Left renal cortex interstitium (tissue), 4 donors: ENCODE measurements at places on chromosomes 13 and 19. TPM values are rescaled to one million over a fixed set of nuclear protein-coding genes. Genes with fewer than 3 reads are reported as not detected.

- DNase-seq, result no peak
Measured at GRCh38 chr19:6596621-6597020, 5.7 kb upstream of the CD70 start.

DNA sequence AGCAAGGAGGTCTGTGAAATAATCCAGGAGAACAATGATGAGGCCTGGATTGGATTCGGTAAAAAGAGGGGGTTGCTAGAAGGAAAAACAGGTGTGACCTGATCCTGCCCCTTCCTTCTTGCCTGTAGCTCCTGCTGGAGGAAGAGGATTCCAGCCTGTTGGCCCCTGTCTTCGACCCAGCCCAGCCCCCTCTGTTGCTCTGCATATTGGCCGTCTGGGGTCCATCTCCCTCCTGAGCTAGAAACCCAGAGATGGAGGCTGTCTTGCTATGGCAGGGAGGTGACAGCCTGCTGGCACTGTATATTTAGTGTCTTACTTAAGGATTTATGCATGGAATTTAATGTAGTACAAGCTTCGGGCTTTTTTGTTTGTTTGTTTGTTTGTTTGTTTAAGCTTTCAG is 6.6 kb downstream of the DMRTC2 start:
- DNase-seq, result no peak

The GNA15 gene
- 1.3 TPM for polyA plus RNA-seq

GRCh38 chr19:44050740-44051649 is 841 bp upstream of the ZNF223 start:
- DNase-seq, result peak; percentile 1

DNA sequence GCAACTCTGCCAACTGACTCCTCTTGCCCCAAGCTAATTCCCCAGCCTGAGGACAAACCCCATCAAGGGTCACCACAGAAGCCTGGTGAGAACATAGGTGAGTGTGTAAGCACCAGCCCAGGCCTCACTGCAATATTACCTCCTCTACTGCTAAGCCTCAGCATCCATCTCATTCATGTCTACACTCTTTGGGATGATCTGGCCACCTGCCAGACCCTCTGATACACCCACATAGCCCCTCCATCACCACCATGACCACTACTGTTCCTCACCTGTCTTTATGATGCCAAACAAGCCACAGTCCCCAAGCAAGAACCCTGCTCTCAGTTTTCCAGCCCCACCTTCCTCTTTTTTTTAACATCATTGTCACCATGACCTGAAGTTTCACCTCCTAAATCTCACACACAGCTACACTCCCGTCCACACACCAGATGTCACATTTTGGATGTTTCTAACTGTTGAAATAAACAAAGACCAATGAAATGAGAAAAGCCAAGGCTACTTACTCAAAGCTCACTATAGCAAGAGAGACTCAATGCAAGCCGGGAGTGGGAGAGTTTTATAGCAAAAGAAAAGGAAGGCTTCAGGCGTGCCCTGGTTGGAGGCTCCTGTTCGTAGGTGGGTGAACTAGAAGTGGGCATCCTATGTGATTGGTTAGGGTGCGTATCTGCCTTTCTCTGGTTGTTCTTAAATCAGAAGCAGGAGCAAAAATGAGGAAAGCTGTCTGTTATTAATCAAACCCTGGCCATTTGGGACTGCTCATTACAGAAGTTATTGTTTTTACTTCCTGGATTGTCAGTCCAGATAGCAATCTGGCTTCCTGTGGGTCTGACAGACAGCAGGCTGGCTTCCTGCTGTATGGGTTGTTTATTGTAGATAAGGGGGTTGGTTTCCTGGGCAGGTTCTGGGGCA is 2.0 kb downstream of the ZNF792 start:
- DNase-seq, result no peak

The ALG11 gene
- polyA plus RNA-seq, result 23.3 TPM

GRCh38 chr19:30969591-30969990 is 379.6 kb downstream of the TSHZ3 start:
- no peak for DNase-seq

- no peak for DNase-seq
Measured at GRCh38 chr13:34833562-34834182, 108.4 kb upstream of the NBEA start.

The BEST2 gene
- not detected for polyA plus RNA-seq

- no peak for DNase-seq
Measured at GRCh38 chr19:42242069-42242511, 312 bp downstream of the GSK3A start.

DNA sequence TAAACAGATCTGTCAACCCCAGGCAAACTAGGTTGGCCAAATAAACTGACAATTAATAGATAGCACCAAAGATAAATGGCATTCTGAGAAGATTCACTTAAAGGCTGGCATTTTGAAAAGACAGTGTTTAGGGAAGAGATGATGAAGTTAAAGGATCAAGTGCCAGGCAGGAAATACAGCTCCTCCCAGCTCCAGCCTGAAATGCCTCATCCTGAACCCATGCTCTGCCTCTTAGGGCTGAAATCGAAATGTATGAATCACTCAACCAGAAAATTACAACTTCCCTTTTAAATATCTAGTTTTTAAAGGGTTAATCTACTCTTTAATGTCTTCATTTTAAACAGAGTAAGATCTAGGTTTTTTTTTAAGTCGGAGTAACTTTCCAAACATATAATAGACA is 171.2 kb upstream of the UBL3 start:
- no peak for DNase-seq

The SIGLEC7 gene
- polyA plus RNA-seq, result 1.1 TPM

DNA sequence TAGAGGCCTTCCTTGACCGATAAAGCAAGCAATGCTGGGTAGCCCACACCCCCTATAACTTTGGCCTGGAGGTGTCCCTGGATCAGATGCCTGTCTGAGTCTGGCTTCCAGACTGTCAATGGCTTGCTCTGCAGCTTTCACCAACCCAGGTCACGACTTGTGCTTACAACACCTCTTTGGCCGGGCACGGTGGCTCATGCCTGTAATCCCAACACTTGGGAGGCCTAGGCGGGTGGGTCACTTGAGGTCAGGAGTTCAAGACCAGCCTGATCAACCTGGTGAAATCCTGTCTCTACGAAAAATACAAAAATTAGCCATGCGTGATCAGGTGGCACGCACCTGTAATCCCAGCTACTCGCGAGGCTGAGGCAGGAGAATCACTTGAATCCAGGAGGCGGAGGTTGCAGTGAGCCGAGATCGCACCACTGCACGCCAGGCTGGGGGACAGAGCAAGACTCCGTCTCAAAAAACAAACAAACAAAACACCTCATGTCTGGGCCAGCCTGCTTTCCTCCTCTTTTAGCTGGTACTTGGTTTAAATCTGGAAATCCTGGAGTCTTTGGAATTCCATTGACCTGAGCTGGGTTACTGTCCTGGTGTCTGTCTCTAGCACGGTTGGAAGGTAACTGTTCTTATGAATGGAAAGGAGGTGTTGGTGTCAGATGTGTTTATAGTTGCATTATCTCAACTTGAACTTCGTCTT is 10.3 kb upstream of the GARRE1 start:
- no peak for DNase-seq

DNA sequence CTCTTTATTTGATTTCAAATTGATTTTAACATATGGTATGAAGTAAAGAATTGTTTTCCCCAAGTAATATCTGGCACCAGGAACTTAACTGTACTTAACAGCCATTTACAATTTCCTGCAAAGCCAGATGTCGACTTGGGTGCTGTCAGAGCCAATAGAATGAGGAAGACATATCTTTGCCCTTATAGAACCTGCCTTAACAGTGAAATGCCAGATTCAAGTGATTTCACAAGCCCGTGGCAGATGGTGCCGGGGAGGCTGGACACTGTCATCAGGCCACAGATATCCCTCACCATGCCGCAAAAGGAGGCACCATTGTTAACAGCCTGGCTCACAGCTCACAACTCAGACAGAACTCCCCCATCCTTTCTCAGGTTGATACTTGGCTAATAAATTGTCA is 48.7 kb downstream of the ESD start:
- no peak for DNase-seq

The FXYD1 gene
- 23.0 TPM for polyA plus RNA-seq

DNA sequence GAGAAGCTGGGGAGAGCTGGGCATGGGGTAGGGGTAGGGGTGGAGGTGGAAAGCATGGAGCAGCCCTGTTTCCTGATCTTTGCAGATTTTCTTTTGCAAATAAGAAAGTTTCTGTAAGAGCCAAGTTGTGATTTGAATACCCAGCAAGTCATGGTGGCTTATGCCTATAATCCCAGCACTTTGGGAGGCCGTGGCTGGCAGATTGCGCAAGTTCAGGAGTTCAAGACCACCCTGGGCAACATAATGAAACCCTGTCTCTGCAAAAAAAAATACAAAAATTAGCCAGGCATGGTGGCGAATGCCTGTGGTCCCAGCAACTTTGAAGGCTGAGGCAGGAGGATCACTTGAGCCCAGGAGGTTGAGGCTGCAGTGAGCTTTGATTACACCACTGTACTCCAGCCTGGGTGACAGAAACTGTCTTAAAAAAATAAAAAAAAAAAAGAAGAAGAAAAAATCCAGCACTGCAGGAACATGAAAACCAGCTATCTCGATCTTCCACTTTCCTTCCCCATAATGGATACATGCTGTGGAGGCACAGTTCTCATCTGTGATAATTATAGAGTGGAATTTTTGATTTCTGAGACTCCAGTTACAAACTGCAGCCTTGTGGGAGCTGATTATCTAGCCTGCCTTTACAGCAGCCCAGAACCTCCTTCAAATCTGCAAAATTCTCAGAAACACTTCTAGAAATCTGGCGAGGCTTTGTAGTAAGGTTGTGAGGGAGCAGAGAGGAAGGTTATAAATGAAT is 12.1 kb upstream of the TEX26 start:
- DNase-seq, result no peak

- no peak for DNase-seq
Measured at GRCh38 chr13:108315991-108316390, 46.5 kb downstream of the TNFSF13B start.

DNA sequence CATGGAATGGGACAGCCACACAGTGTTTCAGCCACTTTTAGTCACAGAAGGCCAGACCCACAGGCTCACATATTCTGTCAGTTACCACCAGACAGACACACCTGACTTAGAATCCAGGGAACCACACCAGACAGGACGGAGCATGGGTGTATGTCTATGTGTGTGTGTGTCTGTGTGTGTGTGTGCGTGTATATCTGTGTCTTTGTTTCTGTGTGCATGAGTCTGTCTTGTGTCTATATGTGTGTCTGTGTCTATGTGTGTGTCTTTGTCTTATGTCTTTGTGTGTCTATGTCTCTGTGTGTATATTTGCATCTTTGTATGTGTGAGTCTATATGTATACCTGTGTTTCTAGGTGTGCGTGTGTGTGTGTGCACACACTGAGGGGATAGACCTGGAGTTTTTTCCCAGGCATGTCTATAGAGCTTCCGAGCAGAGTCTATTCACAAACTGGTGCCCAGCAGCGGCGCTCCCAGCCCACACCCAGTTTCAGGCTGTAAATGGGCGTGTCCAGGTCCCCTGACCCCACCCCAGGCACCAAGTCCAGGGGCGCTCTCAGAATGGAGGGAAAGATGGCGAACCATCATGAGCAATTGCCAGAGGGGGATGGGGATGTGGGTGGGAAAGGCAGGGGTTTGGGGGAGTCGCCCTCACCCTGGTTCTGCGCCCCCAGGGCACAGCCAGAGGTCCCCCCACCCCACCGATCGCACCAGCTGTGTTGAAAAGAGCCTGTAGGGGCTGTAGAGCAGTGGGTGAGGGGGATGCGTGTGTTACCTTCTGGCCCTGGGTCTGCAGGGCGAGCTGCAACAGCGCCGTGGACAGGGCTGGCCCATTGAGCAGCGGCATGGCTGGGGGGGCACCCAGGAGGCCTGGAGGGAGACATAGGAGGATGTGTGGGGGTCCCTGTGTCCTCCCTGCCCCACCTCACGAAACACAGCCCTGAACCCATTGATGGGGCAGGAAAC is 6.3 kb upstream of the FDX2 start:
- DNase-seq, result no peak

DNA sequence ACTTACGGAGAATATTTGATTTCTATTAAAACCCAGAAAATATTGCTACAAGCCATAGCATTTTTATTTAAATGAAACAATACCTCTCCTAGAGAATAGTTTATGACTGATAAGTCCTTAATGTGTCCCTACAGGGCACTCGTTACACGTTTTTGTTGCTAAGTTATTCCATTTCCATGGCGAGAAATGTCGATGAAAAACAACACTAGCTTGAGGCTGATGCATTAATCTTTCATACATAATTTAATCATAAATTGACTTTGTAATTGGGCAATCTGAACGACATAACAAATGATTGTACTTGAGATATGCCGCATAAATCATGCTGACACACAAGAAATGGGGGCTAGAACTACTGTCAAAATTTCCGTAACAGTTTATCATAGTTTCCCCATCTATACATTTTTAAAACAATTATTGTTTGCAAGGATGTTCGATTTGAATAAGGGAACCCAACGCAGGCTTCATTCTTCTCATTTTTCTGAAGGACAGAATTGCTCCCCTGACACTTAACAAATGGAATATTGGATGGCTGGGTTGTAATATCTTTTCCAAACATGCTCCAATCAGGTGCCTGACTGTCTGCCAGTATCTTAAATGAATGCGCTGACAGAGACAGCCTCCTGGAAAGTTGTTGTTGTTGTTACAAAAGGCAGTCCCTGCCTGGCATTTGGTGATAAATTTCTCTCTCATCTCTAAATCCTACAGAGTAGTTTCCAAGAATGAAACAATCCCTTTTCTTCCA is 61.9 kb downstream of the FLT1 start:
- DNase-seq, result no peak

- peak; percentile 45 for DNase-seq
Measured at GRCh38 chr13:26184791-26185250, 37.3 kb downstream of the RNF6 start.

- DNase-seq, result no peak
Measured at GRCh38 chr19:51598159-51598915, 27.3 kb downstream of the ZNF175 start.

The IGFL1 gene
- polyA plus RNA-seq, result not detected

The SWSAP1 gene
- polyA plus RNA-seq, result 3.3 TPM

The FLT3LG gene
- 4.3 TPM for polyA plus RNA-seq

The ZNF208 gene
- 8.3 TPM for polyA plus RNA-seq

DNA sequence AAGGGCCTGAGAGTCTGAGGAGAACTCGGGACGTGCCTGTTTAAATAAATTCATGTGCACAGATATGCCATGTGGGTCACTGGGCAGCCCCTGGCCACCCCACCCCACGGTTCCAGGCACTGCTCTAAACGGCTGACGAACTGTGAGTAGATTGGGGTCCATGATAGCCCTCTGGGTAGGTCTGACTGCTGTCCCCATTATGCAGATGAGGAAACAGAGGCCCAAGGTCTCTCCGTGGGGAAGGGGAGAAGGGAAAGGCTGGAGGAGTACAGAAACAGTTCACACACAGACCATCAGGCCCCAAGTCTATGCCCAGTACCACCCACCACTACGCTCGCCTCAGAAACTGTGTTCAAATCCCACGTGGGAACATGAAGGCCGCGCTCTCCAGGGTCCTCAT is 14.1 kb downstream of the ZNF787 start:
- DNase-seq, result no peak

The PEX11G gene
- polyA plus RNA-seq, result 5.8 TPM

- DNase-seq, result no peak
Measured at GRCh38 chr19:6387372-6387771, 5.6 kb downstream of the GTF2F1 start.

- DNase-seq, result no peak
Measured at GRCh38 chr19:35063940-35064818, 22.7 kb downstream of the HPN start.

DNA sequence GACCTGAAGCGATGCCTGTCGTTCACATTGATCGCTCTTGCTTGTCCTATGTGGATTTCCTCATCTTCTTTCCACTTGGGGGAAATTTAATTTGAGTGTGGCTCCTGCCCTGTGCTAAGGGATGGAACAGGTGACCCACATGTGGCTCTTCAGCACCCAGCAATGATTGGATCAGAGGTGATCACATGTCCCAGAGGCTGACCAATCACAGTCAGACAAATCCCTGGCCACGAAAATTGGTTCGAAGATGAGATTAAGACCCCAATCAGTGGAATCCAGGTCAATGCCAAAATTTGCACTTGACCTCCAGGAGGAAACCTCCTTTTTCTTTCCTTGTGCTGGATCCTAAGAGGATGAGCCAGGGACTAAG is 23.7 kb downstream of the AMER2 start:
- no peak for DNase-seq
